ENCODE measurements at places on chromosomes 16 and 17.

- no peak for DNase-seq
These were observed 123.1 kb downstream of the OR1D5 start for GRCh38 chr17:2940352-2940751.

- no peak for DNase-seq
These were observed 211.8 kb downstream of the ZNF423 start for GRCh38 chr16:49644145-49644463.

- no peak for DNase-seq
These were observed 122.9 kb upstream of the ELAC2 start for GRCh38 chr17:13140750-13141149.

DNA sequence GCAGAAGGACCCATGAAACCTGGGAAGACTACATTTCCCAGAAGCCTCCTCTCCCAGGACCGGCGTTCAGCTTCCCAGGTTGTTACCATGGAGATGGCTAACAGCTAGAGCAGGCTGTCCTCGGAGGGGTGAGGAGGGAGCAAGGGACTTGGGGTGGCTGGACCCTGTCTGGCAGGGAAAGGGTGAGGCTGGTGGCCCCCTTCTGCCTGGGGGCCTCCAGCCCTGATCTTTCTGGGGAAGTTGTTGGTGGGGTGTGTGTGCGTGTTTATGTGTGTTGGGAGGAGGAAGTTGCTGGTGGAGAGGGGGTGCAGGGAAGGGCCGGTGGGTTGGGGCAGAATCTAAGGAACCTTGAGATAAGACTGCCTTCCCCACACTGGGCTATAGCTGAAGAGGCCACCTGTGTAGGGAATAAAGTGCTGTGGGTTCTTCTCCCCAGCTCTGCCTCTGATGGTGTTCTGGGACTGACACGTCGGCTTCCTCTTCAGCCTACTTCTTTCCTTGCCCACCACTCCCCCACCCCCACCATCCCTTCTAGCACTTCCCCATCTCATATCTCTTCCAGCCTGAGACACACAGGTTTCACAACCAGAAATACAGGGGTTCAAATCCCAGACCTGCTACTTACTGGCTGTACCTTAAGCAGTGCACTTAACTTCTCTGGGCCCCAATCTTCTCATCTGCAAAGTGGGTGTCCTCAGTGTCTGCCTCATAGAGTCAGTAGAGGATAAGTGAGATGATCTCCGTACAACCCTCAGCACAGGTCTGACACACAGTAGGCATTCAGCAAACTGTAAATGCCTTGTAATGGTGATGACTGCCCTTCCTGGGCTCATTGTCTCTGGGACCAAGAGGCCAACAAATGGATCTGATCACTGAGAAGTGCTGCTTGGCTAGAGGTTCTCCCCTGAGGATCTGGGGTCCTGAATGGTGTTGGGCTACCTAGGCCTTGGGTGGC, at the start of gene DRC7:
TSS of gene DRC7 (plus strand) at position 82 of the 955 bp plus-strand sequence. CDS start 3,144 bp downstream, outside the sequence.
- DNase-seq = peak; percentile 17

GRCh38 chr16:86671486-86672178, 93.3 kb downstream of the FOXL1 start:
- no peak for DNase-seq

DNA sequence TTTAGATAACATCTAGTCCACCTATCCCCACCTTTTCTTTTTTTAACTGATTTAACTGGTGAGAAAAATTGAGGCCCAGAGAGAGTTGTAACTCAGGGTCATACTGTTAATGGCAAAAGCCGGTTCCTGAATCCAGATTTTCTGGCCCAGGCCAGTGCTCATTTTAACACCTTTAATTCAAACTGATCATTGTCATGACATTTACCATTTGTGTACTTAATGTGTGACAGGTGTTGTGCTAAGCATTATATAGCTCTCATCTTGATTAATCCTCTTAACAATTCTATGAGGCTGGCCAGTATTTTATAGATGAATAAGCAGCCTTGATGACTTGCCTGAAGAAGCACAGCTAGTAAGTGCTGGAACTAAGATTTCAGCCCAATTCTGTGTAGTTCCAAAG, 14.4 kb downstream of the RHOT1 start:
- DNase-seq = no peak

DNA sequence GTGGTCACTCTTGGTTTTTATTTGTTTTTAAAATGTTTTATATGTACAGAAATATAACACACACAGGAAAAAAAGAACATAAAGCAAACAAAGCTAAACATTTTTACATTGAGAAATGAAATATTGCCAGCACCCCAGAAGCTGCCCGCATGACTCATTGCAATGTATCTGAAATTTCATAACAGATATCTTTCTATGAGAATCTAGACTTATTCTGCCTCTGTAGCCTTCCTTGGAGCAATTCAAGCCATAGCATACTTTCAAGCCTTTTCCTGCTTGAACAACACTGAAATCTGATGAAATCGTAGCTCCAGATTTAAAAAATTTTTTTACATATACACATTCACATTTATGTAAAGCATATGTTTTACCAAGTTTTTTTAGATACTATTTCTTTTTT, 86.9 kb downstream of the RBBP6 start:
- no peak for DNase-seq

DNA sequence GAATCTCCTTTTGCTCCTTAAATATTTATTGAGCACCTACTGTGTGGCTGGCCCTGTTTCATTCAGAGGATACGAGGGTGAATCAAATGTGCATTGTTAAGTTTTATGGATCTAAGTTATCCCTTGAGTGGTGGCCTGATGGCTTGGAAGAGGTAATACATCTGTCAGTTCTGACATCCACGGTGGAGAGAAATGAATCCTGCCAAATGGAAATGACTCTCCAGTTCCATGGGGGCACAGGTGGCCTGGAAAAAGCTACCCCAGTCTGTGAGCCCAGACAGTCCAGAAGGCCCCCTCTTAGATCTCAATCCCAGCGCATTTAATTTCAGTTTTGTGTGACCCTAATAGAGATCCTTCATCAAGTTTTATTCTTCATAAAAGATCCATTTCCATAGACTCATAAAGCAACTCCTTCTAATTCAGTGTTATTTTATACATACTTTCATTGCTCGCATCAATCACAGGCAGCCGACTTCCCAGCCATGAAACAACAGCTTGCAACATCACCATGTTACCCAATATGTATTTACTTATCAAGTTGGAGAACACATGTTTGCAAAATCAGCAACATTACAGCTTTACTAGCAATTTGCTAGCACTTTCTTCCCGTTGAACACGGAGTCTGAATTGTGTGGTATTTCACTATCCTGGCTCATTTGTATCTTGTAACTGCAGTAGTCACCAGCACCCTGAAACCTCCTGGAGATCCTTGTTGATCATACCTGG, 334.8 kb upstream of the HSBP1 start:
- DNase-seq = no peak

DNA sequence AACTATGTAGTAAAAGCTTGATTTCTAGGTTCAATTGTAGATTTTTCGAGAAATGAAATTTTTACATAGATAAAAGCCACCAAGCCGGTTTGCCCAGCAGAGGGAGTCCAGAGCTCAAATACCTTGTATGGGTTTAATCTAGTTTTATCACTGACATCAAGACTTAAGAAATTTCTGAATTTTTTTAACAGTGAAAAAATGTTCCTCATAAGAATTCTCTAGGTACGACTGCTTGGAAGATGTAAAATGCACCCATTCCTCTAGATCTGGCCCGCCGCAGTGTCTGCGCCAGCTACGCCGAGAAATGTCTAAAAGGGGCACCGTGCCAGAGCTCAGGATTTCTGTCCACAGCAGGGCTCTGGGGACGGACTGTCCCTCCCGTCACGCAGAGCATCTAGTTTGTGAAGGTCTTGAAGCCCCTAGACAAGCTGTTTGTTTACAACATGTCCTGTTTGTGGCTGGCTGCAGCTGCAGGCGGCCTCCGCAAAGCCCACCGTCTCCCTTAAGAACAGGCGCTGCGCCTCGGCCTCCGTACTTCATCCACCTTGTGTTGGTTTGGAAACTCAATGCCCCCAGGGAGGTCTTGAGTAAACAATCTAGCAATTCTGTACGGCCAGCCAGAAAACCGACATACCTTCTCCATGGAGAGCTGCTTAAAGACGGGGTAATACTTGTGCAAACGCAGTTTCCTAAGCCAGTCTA, 24.8 kb downstream of the MAP1LC3B start:
- no peak for DNase-seq

DNA sequence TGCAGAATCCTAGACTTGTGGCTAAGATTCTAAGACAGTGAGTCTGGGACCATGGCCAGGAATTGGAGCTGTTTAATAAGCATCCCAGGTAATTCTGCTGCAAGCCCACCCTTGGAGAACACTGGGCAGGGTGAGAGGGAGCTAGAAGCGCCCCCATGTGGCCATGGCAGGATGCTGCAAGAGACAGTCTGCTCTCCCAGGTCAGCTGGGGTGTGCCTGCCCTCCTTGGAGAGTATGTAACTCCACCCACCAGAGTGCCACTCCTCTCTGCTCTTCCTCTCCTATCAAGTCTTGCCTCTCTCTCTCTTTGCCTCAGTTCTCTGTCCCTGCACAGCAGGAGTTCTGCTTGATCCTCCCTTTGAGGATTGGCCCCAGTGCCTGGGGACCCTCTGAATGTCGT, 14.9 kb downstream of the RCVRN start:
- DNase-seq = no peak

- no peak for DNase-seq
These were observed 143.7 kb downstream of the ZNF18 start for GRCh38 chr17:11853321-11854151.

DNA sequence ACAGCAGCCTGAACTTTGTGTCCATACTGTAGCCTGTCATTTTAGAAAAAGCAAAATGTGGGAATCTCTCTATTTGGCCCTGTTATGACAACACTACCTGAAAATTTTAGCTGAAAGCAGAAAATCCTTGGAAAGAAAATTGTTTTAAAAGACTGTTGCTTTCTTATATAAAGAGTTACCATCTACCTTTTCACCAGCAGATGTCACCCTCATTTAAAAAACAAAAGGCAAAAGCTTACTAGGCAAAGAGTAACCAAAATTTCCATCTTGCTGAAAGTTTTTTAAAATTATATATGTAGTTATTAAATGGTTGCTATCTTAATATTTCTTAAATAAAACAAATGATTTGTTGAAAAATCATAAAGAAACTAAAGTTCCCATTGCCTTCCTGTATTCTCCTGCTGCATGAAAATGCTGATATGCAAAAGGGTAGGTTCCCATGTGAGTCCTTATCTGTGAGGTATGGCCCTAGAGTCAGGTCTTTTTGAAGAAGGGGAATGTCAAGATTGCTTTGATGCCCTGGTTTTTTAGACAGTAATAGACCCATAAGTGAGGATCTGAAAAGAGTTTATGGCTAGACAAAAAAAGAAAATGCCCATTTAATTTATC, 61.0 kb downstream of the TNRC6C start:
- DNase-seq = peak; percentile 23

GRCh38 chr17:76747716-76748363, 9.9 kb downstream of the MFSD11 start:
- DNase-seq = no peak

- peak; percentile 86 for DNase-seq
These were observed at the start of gene ORC6 for GRCh38 chr16:46689365-46690280. TSS of gene ORC6 (plus strand) at chr16:46689659. CDS start at chr16:46689706, 47 bp downstream.

DNA sequence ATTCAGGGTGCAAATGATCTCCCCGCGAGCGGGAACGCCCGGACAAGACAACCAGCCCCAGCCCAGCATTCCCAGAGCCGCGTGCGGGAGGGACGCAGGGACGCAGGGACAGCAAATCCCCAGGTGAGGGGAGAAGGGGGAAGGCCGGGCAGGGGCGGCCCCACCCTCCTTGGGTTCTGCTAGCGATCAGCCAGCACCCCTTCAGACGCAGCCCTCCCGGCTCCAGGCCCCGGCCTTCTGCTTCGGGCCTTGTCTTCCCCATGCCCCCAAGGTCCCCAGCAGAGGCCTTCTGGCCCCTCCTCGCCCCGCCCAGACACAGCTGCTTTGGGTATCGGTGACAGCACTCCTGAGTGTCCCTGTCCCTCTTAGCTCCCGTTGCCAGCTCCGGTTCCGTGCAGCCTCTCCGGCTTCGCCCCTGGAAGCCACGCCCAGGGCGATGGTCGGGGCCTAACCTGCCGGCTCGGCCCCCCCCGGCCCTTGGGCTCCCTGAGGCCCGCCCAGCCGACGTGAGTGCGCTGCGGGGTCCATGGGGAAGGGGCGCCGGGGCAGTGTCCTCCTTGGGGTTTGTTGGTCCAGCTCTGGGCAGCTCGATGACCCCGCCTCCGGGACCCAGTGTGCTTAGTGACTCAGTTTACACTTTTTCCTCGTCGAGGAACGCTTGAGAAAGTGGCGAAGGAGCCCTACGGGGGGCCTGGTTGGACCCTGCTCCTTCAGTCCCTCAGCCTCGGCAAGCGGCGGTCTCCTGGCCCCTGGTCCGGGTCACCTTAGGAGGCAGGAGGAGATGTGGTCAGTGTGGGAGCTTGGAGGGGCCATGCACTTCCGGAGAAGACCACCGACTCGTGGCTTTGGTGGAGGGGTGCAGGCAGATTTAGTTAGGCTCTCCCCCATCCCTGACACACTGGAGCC, 50.5 kb upstream of the AMZ2 start:
- DNase-seq = no peak

- no peak for DNase-seq
These were observed 207.0 kb upstream of the CACNG3 start for GRCh38 chr16:24049113-24049512.

- no peak for DNase-seq
These were observed 59.2 kb upstream of the ZNF750 start for GRCh38 chr17:82898976-82899514.

DNA sequence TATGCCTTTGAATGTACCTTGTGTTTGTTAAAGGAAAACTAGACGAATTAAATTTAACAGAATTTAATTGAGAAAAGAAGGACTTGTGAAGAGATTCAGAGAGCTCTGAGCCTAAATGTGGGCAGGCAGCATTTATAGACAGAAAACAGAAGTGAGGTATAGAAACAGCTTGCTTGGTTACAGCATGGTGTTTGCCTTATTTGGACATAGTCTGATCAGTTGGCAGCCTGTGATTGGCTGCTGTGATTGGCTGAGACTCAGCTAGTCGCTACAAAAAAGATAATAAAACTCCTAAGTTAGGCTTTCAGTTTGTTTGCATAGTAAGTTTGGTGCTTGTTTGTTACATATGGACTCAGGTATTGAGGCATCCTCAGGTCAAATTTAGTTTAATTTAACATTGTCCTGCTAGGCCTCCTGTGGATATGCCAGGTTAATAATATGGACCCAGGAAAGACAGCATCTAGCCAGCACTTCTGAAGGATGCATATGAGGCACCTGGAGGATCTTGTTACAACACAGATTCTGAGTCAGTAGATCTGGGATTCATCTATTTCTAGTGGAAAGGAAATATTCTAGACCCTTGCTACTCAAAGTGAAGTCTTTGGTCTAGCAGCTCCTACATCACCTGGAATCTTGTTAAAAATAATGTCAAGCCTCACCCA, 43.4 kb downstream of the SLFN5 start:
- DNase-seq = no peak

- DNase-seq = no peak
These were observed 137.7 kb upstream of the MYOCD start for GRCh38 chr17:12528036-12528435.

GRCh38 chr17:3761036-3761917, 37.6 kb downstream of the HASPIN start:
- no peak for DNase-seq
